Panc1 (cell line): ENCODE measurements at places on chromosomes 1 and 21. TPM values are rescaled to one million over a fixed set of nuclear protein-coding genes. Genes with fewer than 3 reads are reported as not detected.

Gene SLC45A3
- total RNA-seq: 3.0 TPM

Gene VHLL
- 0.28 TPM for total RNA-seq

Gene IGSF9
- 0.51 TPM for total RNA-seq

Gene EFHD2
- 90.8 TPM for total RNA-seq

Gene TTC39A
- 8.3 TPM for total RNA-seq

Gene FNDC7
- total RNA-seq: 0.05 TPM

Gene UBL4B
- total RNA-seq: not detected

Gene MAP3K7CL
- 0.31 TPM for total RNA-seq

DNA sequence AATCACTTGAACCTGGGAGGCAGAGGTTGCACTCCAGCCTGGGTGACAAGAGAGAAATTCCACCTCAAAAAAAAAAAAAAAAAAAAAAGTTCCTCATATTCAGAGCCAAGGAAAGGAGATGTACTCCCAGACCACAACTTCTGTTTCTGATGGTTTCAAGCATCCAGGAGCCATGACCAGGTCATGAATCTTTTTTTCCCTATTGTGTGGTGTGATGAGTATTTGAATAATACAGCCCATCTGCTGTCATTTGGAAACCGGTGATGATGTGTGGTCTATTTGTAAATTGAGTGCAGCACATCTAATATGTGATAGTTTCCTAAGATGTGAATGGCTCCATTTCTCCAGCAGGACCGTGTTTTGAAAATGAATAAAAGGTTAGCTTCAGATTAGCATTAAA, 18.6 kb downstream of the PIK3CD start:
- H3K36me3 ChIP-seq: no peaks in the 10 kb centered on the region
- peaks cover 3% of the 10 kb centered on the region; the same call in 1 of the 2 replicates for H3K4me1 ChIP-seq
- no peak overlapping the region for H3K27ac ChIP-seq
- no peak for DNase-seq

DNA sequence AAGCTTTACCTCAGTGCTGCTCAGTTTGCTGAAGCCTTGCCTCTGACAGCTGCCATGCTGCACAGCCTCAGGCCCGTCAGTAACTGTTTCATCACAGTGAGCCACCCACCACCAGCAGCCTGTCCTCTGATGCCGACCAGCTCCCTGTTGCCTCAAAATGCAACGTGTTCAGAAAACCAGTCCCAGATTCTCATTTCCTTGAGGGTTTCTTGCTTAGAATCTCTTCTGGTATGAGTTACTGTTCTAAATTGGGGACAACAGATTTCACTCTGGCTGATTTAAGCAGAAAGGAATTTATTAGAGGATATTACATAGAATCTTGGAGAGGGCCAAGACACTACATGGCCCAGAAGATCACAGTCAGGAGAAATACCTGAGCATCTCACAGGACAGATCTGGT, 11.0 kb downstream of the UBL4B start:
- H3K36me3 ChIP-seq: no peaks in the 10 kb centered on the region
- no peaks in the 10 kb centered on the region for H3K27me3 ChIP-seq
- DNase-seq: no peak
- H3K27ac ChIP-seq: no peak overlapping the region

- H3K27ac ChIP-seq: no peak overlapping the region
- no peaks in the 10 kb centered on the region for H3K4me1 ChIP-seq
- no peaks in the 10 kb centered on the region for H3K27me3 ChIP-seq
These were observed 93.0 kb upstream of the TTC34 start for GRCh38 chr1:2894381-2895041.

- peaks cover 8% of the 10 kb centered on the region for H3K36me3 ChIP-seq
- H3K4me1 ChIP-seq: no peaks in the 10 kb centered on the region
- no peak for DNase-seq
- H3K4me3 ChIP-seq: no peak overlapping the region
- H3K27ac ChIP-seq: no peak overlapping the region
- H3K27me3 ChIP-seq: no peaks in the 10 kb centered on the region
These were observed 30.1 kb downstream of the LRRC8D start for GRCh38 chr1:89850844-89851415.

GRCh38 chr1:218967836-218968235, 205.8 kb upstream of the LYPLAL1 start:
- no peaks in the 10 kb centered on the region; the same call in 1 of the 2 replicates for H3K4me1 ChIP-seq
- H3K27me3 ChIP-seq: no peaks in the 10 kb centered on the region
- no peaks in the 10 kb centered on the region; the same call in 1 of the 2 replicates for H3K36me3 ChIP-seq
- H3K4me3 ChIP-seq: no peak overlapping the region
- H3K27ac ChIP-seq: no peak overlapping the region

DNA sequence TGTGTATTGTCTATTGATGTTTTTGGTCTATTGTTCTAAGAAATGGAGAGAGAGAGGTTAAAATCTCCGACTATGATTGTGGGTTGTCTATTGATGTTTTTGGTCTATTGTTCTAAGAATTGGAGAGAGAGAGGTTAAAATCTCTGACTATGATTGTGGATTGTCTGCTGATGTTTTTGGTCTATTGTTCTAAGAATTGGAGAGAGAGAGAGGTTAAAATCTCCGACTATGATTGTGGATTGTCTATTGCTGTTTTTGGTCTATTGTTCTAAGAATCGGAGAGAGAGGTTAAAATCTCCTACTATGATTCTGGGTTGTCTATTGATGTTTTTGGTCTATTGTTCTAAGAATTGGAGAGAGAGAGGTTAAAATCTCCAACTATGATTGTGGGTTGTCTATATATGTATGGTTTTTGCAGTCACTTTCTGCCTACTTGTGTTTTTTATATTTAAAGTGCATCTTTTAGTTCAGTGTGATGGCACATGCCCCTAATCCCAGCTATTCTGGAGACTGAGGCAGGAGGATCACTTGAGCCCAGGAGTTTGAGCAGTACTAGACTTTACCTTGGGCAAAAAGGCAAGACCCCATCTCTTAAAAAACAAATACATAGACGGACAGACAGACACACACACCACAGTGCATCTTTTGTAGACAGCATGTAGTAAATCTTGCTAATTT, 16.2 kb downstream of the C1orf159 start:
- no peaks in the 10 kb centered on the region for H3K27me3 ChIP-seq
- H3K4me1 ChIP-seq: no peaks in the 10 kb centered on the region
- H3K36me3 ChIP-seq: no peaks in the 10 kb centered on the region
- no peak overlapping the region for H3K27ac ChIP-seq

DNA sequence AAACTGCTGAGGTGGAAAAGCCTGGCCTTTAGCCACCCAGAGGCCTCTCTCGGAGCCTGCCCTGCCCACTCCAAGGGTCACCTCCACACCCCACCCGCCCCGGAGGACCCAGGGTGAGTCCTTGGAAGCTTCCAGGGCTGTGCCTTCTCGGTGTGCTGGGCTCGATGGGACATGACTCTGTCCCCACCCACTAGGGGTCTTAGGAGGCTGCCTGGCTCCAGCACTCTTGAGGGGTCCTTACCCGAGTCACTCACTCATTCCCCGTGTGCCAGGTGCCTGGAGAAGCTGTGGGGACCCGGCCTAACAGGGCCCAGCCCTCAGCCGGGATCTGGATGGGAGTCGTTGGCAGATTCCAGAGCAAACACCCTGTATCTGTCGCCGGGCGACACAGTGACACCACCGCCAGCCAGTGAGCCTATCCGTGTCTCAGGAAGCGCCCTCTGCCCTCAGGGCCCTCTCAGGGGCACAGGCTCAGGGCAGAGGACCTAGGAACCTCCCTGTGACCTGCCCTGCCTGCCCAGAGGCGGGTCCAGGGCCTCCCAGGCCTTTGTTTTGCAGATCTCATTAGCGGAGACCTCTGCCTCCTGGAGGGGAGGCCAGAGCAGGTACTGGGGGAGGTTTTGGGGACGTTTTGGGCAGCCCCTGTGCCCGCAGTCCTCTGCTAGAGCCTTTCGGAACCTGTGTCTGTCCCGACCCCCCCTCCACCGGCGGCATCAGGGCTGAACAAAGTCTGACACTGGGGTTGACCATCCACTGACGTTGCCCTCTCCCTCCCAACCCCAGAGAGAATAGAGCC, 3.1 kb upstream of the PRKCZ start:
- H3K4me1 ChIP-seq: peaks cover 4% of the 10 kb centered on the region
- H3K27ac ChIP-seq: no peak overlapping the region
- no peaks in the 10 kb centered on the region for H3K27me3 ChIP-seq
